ENCODE measurements at places on chromosomes 1 and 21.

DNA sequence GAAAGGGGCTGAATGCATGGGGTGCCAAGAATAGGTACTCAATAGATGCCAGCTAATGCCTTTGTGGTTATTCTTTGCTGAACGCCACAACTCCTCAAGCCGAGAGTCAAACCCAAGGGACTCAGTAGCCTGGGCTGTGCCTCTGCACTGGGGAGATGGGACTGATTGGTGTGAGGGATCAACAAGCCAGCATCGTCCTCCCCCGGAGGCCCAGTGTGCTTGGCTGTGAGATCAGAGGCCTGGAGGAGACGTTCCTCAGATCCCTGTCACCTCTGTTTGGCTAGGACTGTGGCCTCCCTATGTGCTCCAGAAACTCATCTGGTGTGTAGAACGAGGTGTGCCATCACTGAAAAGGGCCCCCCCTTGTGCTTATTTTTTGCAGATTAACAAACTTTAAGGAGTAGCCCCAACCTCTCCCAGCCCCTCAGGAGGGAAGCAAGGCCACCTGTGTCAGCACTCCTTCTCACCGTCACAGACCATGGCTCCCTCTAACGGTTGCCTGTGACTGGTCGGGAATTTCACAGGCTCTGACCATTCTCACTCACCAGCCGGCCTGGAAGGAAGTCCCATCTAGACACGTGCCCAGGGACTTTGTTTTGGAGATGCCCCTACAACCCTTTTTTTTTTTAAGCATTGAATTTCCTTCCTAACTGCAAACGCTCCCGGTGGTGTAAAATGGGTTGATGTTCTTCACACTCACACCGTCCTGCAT lies 194.0 kb upstream of the VAMP3 start:
- peak; percentile 68 for DNase-seq

DNA sequence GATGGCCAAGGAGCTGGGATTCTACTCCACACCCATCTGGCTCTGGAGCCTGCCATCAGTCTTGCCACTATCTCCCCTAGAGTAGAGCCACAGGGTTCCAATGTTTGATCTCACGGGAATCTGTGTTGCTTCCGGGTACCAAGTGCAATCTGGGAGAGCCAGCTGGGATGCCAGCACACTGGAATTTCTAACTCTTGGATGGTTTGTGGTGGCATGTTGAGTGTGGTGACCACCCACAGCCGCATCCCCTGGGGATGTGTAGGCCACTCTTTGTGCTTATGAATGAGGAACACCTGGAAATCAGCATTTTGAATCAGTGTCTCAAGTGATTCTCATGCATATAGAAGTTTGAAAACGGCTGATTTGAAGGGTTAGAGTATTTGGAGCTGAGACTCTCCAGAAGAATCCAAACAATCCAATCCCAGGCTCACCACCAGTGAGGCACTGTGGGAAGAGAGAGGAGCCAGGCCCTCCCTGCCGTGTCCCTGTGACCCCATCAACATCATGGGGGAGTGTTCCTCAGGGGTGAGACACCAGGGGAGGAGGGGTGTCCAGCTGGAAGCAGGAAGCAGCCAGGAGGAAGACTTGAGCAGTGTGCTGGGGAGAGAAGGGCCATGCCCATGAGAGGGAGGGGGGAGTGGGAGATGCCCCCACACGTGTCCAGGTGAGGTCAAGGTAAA lies 13.4 kb downstream of the FBLIM1 start:
- no peak for DNase-seq

DNA sequence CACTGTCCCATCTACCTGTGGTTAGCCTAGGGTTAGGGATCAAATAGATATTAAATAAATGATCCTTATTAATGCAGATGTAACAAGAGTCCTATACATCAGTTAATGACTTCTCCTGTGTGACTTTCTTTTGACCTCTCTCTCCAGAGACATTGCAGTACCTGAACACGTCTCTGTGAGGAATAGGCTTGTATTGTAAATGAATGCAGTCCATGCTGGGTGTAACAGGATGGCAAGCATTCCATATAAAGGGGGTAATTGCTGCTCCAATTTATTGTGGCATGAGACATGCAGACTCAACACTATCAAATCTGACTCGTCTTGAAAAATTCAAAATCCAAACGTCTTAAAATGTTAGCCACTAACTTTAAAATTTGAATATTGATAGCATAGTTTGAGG lies 189.5 kb downstream of the PRDM2 start:
- DNase-seq = no peak

DNA sequence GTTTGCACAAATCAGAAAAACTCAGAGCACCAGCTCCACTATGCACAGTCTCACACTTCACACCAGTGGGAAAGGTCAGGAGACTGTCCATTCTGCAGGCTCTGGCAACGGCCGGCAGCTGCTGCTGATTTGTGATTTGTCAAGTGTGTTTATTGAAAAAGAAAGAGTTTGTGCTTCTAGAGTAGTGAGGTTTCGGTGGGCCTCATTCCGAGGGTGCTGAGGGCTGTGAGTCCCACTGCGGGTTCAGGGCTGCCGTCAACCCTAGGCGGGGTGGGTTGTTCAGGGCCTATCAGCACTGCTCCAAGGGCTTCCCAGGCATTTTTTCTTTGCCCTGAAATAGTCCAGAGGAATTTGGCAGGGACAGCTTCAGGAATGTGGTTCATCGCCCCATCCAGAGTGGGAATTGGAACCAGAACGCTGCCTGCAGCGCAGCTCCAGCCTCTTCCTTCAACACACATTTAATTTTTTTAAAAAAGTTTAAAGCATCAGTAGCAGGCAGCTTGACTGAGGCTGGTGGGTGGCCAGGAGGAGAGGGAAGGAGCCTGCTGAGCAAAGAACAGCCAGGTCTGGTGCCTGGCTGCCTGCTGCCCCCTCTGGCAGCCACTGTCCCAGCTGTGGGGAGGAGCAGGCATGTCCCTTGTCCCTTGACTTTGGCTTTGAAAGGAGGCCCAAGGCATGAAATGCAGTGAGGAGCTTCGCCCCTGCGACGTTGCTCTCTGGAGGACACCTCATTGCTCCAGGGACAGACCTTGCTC lies 19.7 kb downstream of the STUM start:
- peak; percentile 78 for DNase-seq

DNA sequence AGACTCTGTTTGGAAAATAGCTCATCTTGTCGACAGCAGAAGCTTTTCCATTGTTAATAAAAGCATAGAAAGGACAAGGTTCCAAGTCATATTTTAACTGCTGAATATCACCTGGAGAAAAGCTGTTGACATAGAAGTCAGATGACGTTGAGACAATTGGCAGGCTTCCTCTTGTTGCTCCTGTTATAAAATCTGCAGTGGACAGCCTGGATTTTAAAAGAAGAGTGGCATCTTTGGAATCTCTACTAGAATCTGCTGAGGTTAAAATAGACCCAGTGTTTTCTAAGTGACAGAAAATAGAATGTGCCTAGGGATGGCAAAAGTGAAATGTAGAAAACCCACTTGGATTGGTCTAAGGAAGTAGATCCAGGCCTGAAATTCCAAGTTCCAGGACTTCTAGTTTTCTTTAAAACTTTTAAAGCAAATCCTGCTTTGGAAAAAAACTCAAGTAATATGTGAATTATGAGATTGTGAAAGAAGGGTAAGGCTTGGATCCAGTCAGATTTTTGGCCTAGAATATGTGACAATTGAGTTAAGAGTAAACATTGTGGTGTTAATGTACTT lies 53.6 kb upstream of the NEXN start:
- DNase-seq = peak; percentile 12

GRCh38 chr1:62905309-62905708 lies 121.4 kb downstream of the ATG4C start:
- DNase-seq = no peak

DNA sequence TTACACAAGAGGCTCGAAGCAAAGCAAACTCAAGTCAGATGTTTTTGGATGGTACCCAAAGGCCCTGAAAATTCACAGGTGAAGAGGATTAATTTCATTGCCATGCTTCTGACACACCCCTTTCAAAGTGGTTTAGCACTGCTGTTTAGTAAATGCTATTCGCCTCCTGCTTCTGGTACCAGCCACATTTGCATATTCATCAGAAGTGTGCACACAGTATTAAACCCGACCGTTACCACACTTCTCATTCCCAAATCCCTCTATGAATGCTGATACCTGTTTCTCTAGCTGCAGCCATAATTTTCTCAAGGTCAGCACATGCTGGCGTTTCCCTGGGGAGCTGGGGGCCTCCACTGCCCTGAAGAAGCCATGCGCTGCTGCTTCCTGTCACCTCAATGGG lies 179.8 kb upstream of the DAB1 start:
- DNase-seq = no peak

GRCh38 chr1:67896826-67897225 lies 63.6 kb upstream of the GNG12 start:
- no peak for DNase-seq

GRCh38 chr1:83033682-83034081 lies 965.2 kb downstream of the TTLL7 start:
- peak; percentile 18 for DNase-seq

- no peak for DNase-seq
These were observed 171.6 kb downstream of the TRIM33 start for GRCh38 chr1:114339379-114339778.

GRCh38 chr1:9340172-9340854 lies 47.6 kb downstream of the SPSB1 start:
- no peak for DNase-seq

GRCh38 chr1:171801487-171801891 lies 20.0 kb downstream of the METTL13 start:
- DNase-seq = peak; percentile 60

- peak; percentile 83 for DNase-seq
These were observed 64.0 kb downstream of the SLC19A1 start for GRCh38 chr21:45478115-45478801.

DNA sequence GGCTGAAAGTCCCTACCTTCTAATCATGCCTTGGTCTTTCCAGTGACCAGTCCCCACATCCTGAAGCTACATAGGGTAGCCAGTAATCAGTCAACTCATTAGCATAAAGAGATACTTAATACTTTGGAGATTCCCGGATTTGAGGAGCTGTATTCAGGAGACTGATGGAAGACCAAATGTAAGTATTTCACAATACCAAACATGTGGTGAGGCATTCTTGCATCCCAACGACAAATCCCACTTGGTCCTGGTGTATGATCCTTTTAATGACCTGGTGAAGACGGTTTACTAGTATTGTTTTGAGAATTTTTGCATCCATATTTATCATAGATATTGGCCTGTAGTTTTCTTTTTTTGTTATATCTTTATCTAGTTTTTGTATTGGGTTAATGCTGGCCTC lies 40.6 kb downstream of the RGS7 start:
- DNase-seq = no peak

DNA sequence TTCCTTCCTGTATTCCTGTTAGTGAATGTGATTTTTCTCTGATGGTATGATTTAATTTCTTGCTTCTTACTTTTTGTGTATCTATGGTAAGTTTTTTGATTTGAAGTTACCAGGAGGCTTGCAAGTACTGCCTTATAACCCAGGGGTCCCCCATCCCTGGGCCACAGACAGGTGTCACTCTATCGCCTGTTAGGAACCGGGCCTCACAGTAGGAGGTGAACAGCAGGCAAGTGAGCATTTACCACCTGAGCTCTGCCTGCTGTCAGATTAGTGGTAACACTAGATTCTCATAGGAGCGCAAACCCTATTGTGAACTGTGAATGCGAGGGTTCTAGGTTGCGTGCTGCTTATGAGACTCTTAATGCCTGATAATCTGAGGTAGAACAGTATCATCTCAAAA lies 143.3 kb downstream of the RPS6KC1 start:
- no peak for DNase-seq

DNA sequence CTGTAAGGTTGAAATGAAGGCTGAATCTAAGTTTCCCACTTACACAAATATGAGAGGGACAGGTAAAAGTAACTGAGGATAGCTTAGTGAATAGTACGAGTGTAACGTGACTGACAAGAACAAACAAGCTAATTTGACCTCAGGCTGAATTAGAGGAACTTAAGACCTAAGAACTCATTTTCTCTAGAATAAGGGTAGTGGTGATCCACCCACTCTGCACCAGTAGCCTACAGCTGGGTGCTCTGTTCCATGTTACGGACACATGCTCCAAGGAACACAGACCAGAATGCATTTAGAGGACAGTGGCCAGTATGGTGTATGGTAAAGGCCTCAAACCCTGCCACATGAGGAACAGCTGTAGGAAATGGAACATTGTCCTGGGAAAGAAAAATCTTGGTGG lies 14.9 kb upstream of the TMEM9 start:
- DNase-seq = no peak

GRCh38 chr1:116257341-116257767 lies 115.7 kb upstream of the ATP1A1 start:
- DNase-seq = no peak

DNA sequence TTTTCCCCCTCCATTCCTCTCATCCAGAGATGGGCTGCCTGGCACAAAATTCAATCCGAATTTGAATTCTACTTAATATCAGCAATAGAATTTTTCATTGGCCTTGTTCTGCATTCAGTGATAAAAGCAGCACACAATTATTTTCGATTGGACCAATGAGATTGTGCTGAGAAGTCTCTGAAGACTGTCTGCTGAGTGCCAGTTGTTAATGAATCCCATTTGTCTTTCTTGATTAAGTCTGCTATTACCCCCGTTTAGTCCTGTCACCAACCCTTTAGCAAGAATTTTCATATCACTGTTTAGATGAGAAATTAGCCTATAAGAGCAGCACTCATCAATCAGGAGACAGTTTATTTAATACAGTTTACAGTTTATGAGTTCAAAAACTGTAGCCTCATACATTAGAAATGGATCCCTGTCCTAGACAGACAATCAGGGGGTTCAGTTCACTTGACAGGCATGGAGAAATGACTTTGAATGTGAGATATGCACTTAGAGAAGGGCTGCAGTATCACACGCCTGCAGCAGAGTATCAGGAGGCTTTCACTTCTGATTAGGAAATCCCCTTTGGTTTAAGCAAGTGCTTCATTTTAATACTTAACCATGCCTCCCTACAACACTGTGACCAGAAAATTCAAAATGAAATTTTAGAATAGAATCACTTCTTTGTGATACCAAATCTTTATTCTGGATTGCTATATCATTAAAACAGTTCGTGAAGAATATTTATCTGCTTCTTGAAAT lies 304.7 kb upstream of the PTBP2 start:
- no peak for DNase-seq

DNA sequence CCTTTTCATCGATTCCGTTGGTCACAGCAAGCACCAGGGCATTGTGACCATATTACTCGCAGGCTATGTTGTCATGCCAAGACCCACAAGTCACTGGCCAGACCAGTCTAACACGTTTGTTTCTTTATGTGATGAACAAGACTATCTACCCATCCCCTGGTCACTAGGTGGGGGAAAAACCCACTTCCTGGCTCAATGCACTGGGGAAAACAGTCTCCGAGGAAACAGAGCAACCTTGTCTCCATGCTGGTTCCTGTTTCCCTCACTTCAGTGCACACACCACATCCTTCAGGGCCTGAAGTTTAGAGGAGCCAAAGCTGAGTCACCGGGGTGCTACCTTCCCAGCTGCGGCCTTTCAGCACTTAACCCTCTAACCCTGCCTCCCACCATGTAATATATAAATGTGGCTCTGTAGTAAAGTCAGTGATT lies 20.9 kb downstream of the ERICH3 start:
- DNase-seq = no peak

- no peak for DNase-seq
These were observed 41.9 kb downstream of the LUZP1 start for GRCh38 chr1:23126801-23127200.
